ENCODE measurements at places on chromosomes 1 and 21.

GRCh38 chr1:94642617-94643321 is 101.2 kb upstream of the F3 start:
- no peak for DNase-seq

DNA sequence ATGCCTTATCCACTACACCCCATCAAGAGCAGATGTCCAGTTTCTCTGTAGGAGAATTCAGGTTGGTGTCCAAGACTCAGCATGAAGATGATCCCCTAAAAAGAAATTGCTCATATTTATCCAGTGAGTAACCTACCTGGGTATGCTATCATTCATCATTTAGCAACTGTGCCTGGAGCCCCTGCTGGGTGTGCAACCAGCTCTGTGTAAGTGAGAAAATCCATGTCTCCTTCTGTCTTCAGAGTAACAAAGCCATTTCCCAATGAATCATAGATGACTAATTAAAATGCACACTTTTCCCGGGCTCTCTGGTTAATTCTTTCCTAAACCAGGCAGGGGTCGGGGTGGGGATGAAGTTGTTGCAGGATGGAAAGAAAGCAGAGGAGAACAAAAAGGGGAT is 35.8 kb downstream of the OLFML3 start:
- no peak for DNase-seq

DNA sequence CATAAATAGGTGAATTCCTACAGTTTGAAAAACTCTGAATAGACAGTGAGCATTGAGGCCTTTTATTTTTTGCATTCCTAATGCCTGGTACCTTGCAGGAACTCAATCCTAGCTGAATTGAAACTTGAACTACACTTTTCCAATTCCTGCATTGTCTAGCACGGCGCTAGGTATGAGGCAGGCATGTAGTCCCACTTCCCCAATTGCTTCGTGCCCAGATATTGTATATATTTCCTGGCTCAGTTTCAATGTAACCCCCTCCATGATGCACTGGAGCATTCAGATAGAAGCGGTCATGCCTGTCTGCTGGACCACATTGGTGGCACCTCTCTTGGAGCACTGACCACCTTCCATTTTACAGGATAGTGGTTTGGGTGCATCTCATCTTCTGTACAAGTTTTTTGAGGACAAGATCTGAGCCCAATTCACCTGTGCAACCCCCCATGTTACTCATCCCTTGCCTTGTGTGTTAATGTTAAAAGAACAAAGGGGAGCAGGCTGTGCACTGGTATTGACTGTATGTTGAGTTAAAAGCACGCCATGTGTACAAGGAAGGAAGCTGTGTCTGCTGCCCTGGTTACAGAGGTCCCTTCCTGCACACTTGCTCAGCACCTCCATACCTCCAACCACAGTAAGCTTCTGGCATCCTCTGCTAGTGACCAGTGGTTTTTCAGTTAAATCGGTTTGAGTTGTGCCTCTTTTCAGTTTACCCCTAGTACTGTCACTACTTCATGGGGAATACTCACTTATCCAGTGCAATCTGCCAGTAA is 10.0 kb upstream of the RAB7B start:
- DNase-seq = no peak

- DNase-seq = no peak
These were observed 272.0 kb downstream of the PTPRC start for GRCh38 chr1:198910816-198911215.

DNA sequence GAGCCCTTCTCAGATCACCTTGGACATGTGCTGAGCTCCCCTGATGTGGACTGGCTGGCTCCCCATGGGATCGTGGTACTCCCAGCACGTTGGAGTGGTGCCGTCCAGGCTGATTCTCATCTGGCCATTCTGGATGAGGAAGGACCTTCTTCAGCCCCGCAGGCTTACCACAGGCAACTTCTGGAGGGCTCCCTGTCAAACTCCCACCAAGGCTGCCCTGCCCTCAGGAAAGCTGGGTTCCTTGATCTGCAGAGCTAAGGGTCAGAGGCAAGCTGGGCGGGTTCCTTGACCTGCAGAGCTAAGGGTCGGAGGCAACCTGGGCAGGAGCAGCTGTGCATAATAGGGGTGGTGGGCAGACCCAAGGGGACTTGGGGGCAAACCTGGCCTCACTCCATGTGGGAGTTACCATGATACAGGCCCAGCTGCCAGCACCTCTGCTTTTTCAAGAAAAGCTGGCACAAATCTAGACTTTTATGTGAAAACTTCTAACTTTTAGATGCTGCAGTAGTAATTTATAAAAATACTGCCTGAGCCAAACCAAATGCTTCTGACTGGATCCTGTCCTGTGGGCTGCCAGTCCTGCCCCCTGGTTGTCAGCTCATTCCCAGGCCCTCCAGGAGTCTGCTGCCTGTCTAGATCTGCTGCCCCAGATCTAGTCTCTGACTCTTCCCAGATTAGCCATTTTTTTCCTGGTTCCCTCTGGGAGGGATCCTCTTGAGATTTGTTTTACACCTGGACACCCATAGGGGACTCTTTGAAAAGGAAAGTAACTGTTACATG is 5.6 kb upstream of the THEM5 start:
- DNase-seq = no peak

DNA sequence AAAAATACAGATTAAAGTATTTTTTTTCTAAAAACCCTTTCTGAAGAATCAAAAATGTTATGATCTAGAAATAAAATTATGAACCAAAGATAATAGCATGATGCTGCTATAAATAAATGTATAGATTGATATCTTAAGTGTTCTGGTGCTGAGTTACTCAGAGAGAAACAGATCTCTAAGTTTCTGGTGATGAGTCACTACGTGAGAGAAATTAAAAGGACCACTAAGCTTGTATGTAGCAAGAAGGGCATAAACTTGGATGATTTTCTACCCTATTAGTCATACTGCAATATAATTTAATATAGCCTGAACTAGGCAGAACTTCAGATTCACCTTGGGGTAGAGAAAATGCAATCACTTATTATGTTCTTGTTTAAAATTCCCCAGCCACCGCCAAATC is 514.8 kb downstream of the AMY1C start:
- DNase-seq = no peak

GRCh38 chr1:240998024-240998423 is 359.0 kb downstream of the RGS7 start:
- DNase-seq = no peak

- DNase-seq = no peak
These were observed 341.9 kb downstream of the PTBP2 start for GRCh38 chr1:97063532-97063931.

DNA sequence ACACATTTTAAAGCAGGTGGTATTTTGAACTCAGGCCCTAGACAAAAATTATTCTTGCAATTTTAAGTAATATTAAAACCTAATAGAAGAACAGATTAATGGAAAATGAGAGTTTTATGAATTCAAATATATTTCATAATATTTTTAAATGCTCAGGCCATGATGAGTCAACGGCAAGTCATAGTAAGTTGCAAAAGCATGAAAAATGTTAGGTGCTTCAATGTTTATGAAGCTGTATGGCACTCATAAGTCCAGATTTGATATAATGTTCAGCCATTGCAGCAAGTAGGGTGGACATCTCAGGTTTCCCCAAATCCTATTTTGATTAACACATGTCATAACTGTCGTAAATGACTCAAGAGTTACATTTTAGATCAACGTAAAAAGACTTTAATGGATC is 112.6 kb downstream of the GRIK1 start:
- DNase-seq = no peak

GRCh38 chr1:233327651-233328141 is at the start of gene MAP3K21:
TSS of gene MAP3K21 (plus strand) at chr1:233327724. CDS start at chr1:233328029, 305 bp downstream.
- no peak for DNase-seq

DNA sequence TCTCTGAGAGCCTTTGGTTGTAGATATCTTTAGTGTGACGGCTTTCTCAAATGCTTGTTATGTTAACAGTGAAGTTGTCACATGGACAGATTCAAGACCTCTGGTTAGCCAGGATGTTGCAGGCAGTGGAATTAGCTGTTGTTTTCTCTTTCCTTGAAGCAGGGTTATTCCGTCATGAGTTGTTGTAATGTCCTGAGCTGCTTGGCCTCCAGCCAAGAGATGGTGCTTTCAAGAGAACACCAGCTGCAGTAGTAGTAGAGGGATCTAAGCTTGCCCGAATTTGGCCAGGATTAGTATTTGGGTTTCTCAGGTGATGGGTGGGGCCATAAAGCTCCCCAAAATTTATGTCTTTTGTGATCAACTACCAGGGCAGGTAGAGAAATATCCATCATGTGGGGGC is 13.4 kb downstream of the KCNE1 start:
- DNase-seq = no peak

DNA sequence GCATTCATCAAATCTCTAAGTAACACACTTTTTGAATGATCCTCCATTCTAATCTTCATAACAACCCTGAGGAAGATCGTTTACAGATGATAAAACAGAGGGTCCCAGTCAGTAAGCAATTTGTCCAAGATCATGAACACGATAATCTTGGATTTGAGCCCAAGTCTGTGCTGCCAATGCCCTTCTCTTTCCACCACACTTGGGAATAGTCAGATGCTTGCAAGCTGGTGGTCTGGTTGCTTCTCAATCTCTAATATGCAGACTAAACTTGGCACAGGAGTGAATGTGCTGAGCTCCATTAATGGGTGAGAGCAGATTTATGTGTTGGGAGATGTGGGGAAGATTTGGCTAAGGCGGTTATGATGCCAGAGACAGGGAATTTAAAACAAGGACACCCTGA is 430.6 kb upstream of the DAB1 start:
- no peak for DNase-seq

DNA sequence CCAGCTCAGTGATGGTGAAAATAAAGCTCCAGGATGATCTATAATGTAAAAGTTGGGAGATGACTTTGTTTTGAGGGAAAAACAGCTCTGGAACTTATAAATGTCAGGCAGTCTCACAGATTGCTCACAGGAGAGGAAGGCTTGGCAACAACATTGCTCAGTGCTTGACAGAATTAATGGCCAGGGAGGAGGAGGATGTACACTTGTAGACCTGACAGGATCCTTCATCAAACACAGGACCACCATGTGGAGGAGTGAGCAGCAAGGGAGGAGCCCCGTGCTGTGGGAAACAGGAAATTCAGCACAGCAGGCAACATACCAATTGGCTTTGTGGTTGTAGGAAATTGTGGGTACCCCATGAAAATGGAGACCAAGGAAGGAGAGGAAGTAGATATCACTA is 291.8 kb upstream of the CAMK1G start:
- no peak for DNase-seq

DNA sequence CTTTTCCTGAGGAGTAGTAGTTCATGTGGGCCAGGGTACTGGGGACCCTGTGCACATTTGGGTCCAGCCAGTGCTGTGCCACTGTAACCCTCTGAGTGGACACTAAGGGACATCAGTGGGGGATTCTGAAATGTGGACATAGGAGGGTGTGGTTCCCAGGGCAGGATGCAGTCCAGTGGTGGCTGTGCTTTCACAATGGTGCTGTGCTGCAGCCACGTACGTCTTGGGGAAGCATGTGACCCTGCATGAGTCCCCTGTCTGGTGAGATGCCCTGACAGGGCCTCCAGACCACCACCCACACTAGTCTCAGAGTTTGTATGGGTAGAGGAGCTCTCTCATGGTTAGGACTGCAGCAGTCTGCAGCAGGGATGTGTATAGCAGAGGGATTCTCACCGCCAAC is 37.8 kb upstream of the WNT2B start:
- no peak for DNase-seq

DNA sequence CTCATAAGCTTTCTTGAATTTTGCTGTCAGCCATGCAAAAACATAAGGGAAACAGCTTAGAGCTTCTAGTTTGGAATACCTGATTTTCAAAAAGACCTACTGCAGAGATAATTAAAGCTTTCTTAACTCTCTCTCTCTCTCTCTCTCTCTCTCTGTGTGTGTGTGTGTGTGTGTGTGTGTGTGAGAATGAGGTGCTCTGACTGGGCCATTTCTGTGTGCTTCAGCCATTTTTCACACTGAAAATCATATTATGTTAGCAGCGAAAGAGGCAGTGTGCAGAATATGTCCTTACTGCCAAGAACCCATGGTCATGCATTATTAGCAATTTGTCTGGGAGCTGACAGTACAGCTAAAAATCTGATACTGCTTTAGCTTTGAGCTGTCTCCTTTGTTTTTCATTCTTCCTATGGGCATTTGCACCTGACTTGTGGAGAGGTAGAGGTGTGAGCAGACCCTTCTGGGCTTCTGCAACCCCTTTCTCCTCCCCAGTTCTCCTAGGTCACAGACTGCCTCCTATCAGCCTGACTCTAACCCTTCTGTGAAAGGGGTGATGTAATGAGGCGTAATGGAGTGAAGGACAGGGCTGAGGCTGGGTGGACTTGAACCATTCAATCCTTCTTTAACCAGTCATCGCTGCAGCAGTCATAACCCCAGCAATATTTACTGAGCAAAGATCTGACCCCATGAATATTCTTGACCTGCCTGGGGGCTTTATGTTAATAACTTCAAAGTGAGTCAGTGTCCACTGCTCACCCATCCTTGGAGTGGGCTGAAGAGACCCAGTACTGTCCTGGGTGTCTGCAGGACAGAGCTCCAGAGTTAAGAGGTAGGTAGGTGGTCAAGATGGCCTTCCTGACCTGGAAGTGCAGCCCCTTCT is 61.2 kb downstream of the SYT6 start:
- no peak for DNase-seq

DNA sequence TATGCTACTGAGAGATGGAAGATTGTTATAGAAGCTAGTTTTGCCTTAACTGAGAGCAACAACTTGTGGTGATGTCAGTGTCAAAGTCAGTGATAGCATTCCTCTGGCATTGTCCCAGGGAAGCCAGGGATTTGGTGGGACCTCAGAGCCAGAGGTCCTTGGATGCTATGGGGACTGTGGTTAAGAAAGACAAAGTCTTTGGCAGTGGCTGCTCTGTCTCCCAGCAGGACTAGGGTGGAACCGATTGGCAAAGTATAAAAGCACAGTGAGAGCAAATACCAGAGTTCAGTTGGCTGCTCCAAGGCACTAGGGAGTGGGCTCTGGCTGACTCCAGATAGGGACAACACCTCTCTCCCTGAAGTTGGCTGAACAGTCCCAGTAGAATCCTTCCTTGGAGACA is 104.8 kb downstream of the GDAP2 start:
- no peak for DNase-seq

DNA sequence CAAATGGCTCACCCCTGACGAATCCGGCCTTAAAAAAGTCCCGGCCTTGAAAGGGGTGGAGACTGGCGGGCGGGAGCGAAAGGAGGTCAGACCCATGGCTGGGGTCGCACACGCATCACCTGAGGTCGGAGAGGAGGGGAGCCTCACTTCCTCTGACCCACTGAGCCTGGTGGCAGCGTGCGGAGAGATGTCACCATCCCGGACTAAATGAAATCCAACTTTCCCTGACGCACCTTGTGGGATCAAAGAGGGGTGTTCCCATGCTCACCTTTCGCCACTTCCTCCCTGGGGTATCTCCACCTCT is 709 bp upstream of the SLC41A1 start:
- no peak for DNase-seq
